ENCODE measurements at places on chromosomes 3 and 15. TPM values are rescaled to one million over a fixed set of nuclear protein-coding genes. Genes with fewer than 3 reads are reported as not detected.

DNA sequence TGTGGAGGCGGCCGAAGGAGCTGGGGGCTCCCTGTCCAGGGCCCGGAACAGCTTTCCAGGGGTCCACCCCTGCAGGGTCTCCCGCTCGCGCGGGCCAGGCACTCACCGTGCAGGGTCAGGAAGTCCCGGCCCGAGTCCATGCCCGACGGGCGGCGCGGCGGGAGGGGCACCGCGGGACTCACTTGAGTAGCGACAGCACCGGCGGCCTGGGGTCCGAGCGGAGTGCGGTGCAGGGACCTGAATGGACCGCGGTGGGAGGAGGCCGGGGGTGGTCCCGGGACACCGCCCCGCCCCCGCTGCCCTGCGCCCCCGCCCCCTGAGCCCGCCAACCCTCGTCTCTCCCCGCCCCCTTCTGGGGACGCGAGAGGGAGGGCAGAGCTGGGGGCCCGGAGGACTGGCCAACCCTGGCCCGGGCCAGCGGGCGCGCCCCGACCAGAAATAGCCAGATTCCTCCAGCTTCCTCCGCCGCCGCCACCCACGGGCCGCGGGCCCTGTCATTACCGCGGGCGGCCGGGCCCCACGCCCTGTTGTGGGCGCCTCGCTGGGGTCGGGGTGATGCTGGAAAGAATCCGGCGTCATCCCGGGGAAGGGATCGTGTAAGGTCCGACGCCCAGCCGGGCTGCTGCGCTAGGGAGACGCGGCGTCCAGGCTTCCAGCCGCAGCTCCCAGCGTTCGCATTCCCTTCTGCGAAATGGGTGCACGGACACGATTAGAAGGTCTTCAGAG is at the start of gene PLCD1:
Gene PLCD1, minus strand, starts transcription at position 243 of the 726 bp plus-strand sequence. Its CDS starts 103 bp downstream, at position 140.
- peaks cover 18% of the 10 kb centered on the region for H3K27me3 ChIP-seq
- peak; percentile 45 for DNase-seq
- H3K27ac ChIP-seq = no peak within 1 kb of the TSS
- H3K36me3 ChIP-seq = no peaks in the 10 kb centered on the region
- H3K4me1 ChIP-seq = peaks cover 24% of the 10 kb centered on the region

STRIT1 gene
- total RNA-seq = not detected

DNA sequence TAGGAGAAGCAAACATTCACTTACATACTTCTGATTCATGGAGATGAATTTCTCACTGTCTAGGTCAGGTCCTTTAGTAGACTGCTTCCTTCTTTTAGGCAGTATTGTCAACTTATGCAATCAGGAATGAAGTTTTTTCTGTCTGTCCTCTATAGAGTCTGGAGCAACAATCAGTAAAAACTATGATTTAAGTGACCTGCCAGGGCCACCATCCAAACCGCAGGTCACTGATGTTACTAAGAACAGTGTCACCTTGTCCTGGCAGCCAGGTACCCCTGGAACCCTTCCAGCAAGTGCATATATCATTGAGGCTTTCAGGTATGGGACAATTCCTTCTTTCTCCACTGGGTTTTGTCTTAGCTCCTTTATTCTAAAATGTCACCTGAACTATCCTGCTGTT is 523.1 kb downstream of the ROBO2 start:
- H3K27me3 ChIP-seq = no peaks in the 10 kb centered on the region
- no peak overlapping the region for H3K27ac ChIP-seq
- H3K36me3 ChIP-seq = no peaks in the 10 kb centered on the region
- no peak overlapping the region for H3K4me3 ChIP-seq

GRCh38 chr3:10023587-10024310 is 2.5 kb upstream of the FANCD2 start:
- peaks cover 17% of the 10 kb centered on the region for H3K36me3 ChIP-seq
- no peak overlapping the region for H3K27ac ChIP-seq
- peaks cover 19% of the 10 kb centered on the region for H3K4me1 ChIP-seq

DNA sequence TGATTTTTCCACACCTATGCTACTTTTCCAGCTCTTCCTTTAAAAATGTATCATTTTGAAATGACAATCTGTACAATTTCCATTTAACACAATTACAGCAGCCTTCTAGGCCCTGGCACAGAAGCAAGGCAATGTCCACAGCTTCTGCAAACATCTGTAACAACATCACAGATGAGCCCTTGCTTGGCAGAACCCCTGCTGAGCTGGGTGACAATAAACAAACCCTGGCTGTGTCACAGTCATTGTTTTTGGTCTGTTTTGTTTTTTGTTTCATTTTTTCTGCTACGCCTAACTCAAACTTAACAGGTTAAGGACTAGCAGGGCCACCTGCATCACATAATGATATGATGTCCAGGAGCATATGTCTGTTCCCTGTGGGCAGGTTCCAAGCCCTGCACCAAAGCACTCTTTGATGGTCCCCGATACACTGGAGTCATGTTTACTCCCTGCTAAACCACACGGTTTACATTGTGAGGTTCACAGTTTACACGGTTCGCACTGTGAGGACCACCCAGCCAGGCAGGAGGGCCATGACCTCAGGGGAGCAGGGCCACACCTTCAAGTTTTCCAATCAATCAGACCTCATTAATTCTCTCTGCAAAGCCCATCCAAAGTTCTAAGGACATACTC is 186.8 kb upstream of the CHRNA7 start:
- H3K36me3 ChIP-seq = no peaks in the 10 kb centered on the region
- H3K4me3 ChIP-seq = no peak overlapping the region
- no peak for DNase-seq
- H3K27ac ChIP-seq = no peak overlapping the region
- peaks cover 6% of the 10 kb centered on the region for H3K27me3 ChIP-seq

DNA sequence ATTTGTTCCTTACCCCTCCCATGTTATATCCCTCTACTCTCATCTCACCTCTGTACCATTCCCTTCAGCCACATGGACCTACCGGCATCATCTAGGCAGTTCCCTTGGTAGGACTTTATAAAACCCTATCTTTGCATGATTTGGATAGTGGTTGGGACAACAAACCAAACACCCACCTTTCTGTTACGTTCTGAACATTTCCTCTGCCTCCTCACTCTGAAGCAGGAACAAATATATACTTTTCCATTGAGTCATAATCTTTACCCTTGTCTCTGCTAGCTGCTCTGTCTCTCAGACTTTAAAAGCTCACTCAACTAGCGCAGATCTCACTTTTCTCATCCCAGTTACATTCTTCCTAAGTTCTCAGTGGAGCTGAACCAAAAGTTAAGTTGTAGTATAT is 17.8 kb downstream of the UBXN7 start:
- no peaks in the 10 kb centered on the region for H3K27me3 ChIP-seq
- H3K4me3 ChIP-seq = peak overlapping the region; percentile 11
- peaks cover 8% of the 10 kb centered on the region for H3K36me3 ChIP-seq
- H3K4me1 ChIP-seq = peaks cover 51% of the 10 kb centered on the region
- peak overlapping the region; percentile 75 for H3K27ac ChIP-seq

- DNase-seq = peak; percentile 60
- no peaks in the 10 kb centered on the region for H3K27me3 ChIP-seq
- H3K27ac ChIP-seq = peak overlapping the region; percentile 89
- H3K4me3 ChIP-seq = peak overlapping the region; percentile 92
These were observed 545 bp upstream of the RFX7 start for GRCh38 chr15:56244038-56244810.

RARB gene
- not detected for total RNA-seq

DNA sequence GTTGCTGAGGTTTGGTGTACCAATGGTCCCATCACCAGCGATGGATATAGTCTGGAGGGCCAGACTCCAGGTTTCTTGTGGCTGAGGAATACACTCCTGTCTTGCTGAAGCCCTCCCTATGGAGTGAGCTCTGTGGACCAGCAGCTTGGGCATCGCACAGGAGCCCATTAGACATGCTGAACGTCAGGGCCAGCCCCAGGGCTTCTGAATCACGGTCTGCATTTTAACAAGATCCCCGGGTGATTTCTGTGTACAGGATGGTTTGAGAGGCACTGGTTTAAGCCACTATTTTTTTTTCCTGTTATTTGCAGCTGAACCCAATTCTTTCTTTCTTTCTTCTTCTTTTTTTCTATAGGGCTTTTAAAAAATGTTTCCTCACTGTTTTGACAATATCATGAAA is 69.5 kb upstream of the XCR1 start:
- peaks cover 3% of the 10 kb centered on the region for H3K36me3 ChIP-seq
- H3K4me3 ChIP-seq = no peak overlapping the region
- H3K27me3 ChIP-seq = peaks cover 29% of the 10 kb centered on the region
- peak overlapping the region; percentile 87 for H3K27ac ChIP-seq

DNA sequence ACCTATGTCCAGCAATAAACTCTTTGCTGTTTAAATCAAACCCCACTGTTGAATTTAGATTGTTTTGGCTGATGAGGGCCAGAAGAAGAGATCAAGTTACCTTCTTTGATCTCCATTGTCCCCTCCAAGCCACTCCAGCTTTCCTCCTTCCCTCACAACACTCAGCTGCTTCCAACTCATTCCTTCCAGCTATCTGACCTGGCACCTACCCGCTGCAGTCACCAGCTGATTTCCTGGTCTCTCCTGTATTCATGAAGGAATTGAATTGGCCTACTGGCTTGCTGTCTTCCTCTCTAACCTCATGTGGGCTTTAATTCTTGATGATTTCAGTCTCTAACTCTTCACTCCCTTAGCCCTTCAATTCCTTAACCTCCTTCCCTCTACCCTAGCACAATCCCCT is 40.8 kb upstream of the ABHD17C start:
- no peaks in the 10 kb centered on the region for H3K4me1 ChIP-seq
- no peak overlapping the region for H3K27ac ChIP-seq
- H3K27me3 ChIP-seq = peaks cover 9% of the 10 kb centered on the region
- H3K4me3 ChIP-seq = no peak overlapping the region

- H3K27ac ChIP-seq = no peak overlapping the region
- no peak for DNase-seq
- H3K4me3 ChIP-seq = no peak overlapping the region
- H3K27me3 ChIP-seq = no peaks in the 10 kb centered on the region
- no peaks in the 10 kb centered on the region for H3K4me1 ChIP-seq
These were observed 428.8 kb downstream of the PYDC2 start for GRCh38 chr3:191889756-191890155.

CISH gene
- 308 TPM for total RNA-seq

DNA sequence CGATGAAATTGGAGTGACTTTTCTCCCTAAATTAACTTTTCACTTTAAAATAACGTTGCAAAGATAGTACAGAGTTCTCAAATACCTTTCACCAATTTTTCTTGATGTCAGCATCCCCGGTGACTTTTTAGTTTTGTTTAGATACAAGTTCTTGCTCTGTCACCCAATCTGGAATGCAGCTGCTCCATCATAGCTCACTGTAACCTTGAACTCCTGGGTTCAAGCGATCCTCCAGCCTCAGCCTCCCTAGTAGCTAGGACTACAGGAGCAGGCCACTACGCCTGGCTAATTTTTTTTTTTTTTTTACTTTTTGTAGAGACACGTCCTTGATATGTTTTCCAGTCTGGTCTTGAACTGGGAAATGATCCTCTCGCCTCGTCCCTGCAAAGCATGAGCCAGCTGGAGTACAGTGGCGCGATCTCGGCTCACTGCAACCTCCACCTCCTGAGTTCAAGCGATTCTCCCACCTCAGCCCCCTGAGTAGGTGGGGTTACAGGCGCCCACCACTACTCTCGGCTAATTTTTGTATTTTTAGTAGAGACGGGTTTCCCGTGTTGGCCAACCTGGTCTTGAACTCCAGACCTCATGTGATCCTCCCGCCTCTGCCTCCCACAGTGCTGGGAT is 747 bp downstream of the NSUN3 start:
- H3K27me3 ChIP-seq = no peaks in the 10 kb centered on the region
- H3K4me1 ChIP-seq = peaks cover 50% of the 10 kb centered on the region
- peaks cover 36% of the 10 kb centered on the region for H3K36me3 ChIP-seq
- H3K4me3 ChIP-seq = peak overlapping the region; percentile 96
- DNase-seq = peak; percentile 12

GASK1A gene
- not detected for total RNA-seq

CPB1 gene
- not detected for total RNA-seq

GRCh38 chr3:194256040-194256945 is 94.8 kb downstream of the CPN2 start:
- no peaks in the 10 kb centered on the region for H3K27me3 ChIP-seq
- no peak overlapping the region for H3K4me3 ChIP-seq

LCTL gene
- total RNA-seq = not detected

SLC12A1 gene
- not detected for total RNA-seq

ADAMTS17 gene
- 1.5 TPM for total RNA-seq

CADPS gene
- total RNA-seq = not detected

P2RY1 gene
- 1.8 TPM for total RNA-seq

DNA sequence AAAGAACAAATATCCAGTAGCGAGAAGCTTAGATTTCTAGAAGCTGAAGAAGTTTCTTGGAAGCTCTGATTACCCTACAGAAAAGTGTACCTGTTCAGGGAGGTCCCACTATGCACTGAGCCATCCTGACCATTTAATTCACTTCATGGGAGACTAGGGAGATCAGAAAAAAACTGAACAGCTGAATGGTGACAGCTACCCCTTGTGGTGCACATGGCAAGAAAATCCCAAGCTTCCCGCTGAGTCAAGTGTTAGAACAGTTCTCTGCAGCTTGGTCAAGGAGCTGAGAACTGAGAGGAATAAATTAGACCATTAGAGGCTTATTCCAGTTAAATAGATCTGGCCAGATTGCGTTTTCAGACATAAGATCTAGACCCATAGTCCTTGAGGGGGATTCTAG is 197.2 kb upstream of the VEPH1 start:
- H3K36me3 ChIP-seq = no peaks in the 10 kb centered on the region
- no peaks in the 10 kb centered on the region for H3K4me1 ChIP-seq
- no peaks in the 10 kb centered on the region for H3K27me3 ChIP-seq
- H3K27ac ChIP-seq = no peak overlapping the region
- no peak for DNase-seq
- no peak overlapping the region for H3K4me3 ChIP-seq

GRCh38 chr3:4525560-4526223 is 32.5 kb downstream of the ITPR1 start:
- H3K4me3 ChIP-seq = no peak overlapping the region
- H3K27ac ChIP-seq = no peak overlapping the region
- peaks cover 13% of the 10 kb centered on the region for H3K4me1 ChIP-seq
- no peaks in the 10 kb centered on the region for H3K27me3 ChIP-seq
- no peak for DNase-seq

GRCh38 chr3:50339485-50340146 is 1.0 kb downstream of the RASSF1 start:
- peak overlapping the region; percentile 88 for H3K4me3 ChIP-seq
- DNase-seq = no peak
- H3K36me3 ChIP-seq = peaks cover 45% of the 10 kb centered on the region
- no peaks in the 10 kb centered on the region for H3K27me3 ChIP-seq
- H3K27ac ChIP-seq = peak overlapping the region; percentile 91
- H3K4me1 ChIP-seq = peaks cover 31% of the 10 kb centered on the region

ANKUB1 gene
- total RNA-seq = not detected

TUSC7 gene
- total RNA-seq = not detected

CX3CR1 gene
- 0.34 TPM for total RNA-seq

PLSCR2 gene
- total RNA-seq = not detected

KNL1 gene
- total RNA-seq = 20.9 TPM

DNA sequence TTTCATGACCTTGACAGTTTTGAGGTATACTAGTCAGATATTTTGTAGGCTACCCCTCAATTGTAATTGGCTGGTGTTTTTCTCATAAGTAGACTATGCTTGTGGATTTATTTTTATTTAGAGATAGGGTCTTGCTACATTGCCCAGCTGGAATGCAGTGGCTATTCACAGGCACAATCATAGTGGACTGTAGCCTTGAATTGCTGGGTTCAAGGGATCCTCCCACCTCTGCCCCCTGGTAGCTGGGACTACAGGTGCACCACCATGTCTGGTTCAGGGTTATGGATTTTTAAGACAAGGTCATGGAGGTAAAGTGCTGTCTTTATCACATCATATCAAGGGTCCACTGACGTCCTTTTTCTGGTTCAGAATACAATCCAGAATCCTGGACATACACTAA is 10.9 kb upstream of the IL17RD start:
- H3K27ac ChIP-seq = no peak overlapping the region
- no peak for DNase-seq
- H3K36me3 ChIP-seq = no peaks in the 10 kb centered on the region
- no peaks in the 10 kb centered on the region for H3K4me1 ChIP-seq

Measured in activated CD8-positive, alpha-beta T cell treated with anti-CD3 and anti-CD28 coated beads for 36 hours (primary cell).